ENCODE measurements at places on chromosomes 12 and 14.

DNA sequence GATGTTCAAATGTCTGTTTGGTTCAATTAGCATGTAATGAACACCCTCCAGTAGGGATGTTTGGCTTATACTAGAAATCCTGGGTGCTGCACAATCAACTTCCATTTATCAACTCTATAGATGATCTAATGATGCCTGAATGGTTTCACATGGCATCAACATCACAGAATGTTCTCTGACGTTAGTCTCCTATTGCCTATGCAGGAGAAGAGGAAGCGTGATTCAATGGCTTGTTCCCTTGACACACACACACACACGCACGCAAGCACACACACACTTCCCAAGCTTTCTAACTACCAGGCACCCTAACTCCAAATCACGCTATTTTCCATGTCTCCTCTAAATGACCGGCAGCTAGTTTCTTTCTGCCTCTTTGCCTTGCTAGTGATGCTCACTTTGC, 49.3 kb downstream of the PKP2 start:
- no peak for DNase-seq

DNA sequence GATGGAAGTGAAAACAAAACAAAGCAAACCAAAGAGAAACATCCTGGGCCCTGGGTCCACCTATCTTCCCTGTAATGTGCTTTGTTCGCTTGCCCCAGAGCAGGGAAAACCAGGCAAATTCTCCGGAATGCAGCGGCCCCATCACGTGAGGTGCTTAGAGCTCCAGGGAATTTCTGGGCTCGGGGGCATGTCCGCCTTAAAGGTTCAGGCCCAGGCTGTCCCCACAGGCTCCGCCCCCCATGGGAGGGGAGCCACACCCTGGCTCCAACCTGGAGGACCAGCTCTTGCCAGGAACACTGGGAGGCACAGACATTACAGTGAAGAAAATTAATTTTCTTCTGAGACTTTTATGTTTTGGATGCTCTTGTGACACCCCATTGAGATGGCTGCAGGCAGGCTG, 69.9 kb downstream of the RBM19 start:
- no peak for DNase-seq

DNA sequence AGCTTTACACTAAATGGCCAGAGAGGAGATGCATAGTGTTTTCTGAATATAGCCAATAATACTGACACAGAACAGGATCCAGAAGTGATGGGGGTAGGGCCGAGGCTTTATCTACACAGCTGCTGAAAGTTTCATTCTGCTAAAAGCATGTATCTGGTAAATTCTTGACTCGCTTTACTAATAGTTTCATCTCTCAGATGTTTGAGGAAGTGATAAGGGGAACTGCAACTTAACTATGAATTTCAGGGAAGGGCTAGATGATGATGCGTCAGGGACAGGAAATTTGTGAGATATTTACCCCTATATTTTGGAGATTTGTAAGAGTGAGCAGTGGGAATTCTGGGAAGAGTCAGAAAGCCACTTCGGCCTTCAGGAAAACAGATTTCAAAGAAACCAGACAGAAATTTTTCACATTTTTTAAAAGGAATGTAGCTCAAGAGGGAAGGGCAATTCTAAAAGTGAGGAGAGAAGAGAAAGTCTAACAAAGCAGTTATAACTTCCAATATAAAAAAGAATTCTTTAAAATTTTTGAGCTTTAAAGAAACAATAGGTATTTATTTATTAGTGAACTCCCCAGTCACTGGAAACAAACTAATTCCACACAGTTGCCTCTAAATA, 243.1 kb downstream of the BCAT1 start:
- DNase-seq = no peak

DNA sequence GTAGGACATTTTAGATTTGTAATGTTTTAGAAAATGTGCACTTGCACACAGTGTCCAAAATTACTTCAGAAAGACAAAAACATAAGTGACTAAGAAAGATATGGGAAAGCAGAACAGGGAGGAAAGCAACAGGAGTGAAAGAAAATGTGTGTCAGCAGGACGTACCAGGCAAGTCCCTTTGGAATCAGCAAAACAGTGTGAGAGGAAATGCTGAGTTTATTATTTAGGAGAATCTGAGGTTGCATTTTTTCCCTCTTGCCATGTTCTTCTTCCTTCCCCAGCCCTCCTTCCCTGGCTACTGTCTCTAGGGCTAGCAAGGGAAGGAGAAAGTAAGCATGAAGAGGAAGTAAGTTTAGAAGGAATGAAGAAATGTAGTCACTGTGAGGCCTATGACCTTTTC, 67.7 kb upstream of the CD163 start:
- DNase-seq = no peak

GRCh38 chr12:54562750-54563356, 13.5 kb downstream of the PDE1B start:
- no peak for DNase-seq

DNA sequence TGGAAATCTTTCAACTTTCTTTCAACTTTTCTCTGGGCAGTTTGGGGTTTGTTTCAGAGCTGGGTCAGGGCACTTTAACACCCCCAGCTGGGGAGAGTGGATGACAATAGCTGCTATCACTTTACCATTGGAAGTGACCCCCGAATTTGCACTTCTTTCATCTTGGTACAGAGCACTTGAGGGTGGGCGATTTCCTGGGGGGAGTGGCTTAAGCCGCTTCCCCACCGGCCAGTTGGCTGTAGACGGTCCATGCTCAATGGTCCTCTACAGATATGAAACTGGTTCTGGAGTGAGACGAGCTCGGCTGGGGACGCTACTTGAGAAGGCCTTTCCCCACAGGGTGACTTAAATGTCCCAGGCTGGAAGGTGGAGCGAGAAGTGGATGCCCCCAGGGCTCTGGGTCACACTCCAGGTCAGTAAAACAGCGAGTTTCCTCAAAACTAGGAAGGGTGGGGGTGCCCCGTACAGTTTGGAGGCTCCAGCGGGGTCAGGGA, at the start of gene VRTN:
Gene VRTN (plus strand): TSS at position 231 of the 494 bp plus-strand sequence. CDS start 8,313 bp downstream, outside the sequence.
- no peak for DNase-seq

GRCh38 chr14:88168498-88169165, 154.4 kb downstream of the KCNK10 start:
- peak; percentile 22 for DNase-seq

DNA sequence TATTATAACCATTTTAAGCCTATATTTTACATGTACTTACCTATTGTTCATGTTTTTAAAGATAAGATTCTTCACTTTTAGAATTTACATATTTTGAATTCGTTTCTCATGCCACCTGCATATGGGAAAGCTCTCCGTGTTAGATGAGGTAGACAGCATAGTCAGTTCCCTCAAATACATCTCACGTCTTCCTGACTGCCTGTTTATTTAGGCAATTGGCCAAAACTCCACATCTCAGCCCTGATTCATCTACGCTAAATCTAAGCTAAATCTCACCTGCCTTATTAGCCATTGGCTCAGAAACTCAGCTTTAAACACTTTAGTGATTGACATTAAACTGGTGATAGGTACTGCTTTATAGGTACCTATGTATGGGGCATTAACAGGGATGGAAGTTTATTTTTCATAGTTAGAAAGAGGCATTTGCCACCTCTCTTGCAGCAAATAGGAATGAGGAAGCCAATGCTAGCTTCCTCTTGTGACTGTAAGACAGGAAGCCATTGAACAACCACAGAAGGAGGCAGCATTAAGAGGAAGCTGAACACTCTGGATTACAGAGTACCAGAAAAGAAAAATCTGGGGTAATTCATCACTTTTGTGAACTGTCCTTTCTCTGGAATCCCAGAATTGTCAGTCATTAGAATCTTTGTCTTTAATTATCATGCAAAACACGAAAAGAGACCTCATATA, 111.9 kb downstream of the LRFN5 start:
- no peak for DNase-seq

DNA sequence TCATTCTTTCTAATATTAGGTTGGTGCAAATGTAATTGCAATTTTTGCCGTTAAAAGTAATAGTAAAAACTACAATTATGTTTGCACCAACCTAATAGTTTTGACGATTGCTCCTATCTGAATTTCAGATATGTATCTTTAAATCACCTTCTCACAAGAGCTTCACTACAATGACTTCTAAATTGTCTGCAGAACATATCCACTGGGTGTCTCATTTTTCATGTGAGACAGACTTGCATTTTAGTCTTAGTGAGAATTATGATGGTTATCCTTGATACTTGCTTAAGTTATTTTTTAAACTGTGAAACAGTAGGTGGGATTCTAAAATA, 84.6 kb downstream of the ITPR2 start:
- DNase-seq = no peak

DNA sequence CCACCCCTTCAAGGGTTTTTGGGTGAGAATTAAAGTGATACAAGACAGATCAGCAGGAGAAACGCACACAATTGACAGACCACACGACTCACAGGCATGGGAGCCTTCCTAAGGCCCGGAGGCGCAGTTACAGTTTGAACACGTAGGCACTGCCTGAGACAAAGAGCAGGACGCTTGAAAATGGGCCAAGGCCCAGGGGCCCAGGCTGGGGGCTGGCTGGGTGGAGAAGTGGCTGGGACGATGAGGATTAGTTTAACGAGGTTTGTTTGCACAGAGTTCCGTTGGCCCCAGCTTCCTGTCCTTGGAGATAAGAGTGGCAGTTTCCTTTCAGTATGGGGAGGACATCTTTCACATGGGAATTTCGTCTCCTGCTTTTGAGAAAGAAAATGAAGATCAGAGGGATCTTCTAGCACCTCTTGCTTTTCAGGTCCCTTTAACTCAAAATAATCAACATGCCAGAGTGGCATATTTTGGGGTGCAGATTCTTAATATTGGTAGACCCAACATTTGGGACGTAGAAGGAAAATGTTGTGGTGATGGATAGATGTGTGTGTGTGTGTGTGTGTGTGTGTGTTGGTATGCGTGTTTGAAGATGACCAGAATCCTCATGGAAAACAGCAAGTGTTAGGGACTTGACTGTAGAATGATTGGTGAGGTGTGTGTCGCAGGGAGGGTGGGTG, 44.6 kb downstream of the DLK1 start:
- DNase-seq = no peak

DNA sequence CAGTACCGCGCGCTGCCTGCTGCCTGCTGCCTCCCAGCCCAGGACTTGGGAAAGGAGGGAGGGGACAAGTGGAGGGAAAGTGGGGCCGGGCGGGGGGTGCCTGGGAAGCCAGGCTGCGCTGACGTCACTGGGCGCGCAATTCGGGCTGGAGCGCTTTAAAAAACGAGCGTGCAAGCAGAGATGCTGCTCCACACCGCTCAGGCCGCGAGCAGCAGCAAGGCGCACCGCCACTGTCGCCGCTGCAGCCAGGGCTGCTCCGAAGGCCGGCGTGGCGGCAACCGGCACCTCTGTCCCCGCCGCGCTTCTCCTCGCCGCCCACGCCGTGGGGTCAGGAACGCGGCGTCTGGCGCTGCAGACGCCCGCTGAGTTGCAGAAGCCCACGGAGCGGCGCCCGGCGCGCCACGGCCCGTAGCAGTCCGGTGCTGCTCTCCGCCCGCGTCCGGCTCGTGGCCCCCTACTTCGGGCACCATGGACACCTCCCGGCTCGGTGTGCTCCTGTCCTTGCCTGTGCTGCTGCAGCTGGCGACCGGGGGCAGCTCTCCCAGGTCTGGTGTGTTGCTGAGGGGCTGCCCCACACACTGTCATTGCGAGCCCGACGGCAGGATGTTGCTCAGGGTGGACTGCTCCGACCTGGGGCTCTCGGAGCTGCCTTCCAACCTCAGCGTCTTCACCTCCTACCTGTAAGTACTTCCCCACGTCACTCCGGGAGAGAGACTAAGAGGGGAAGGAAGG, at the start of gene LGR5:
Gene LGR5 (plus strand): TSS at position 186 of the 732 bp plus-strand sequence. CDS start 283 bp downstream, at position 469.
- peak; percentile 80 for DNase-seq

GRCh38 chr14:61322799-61323290, 1.5 kb downstream of the PRKCH start:
- no peak for DNase-seq

DNA sequence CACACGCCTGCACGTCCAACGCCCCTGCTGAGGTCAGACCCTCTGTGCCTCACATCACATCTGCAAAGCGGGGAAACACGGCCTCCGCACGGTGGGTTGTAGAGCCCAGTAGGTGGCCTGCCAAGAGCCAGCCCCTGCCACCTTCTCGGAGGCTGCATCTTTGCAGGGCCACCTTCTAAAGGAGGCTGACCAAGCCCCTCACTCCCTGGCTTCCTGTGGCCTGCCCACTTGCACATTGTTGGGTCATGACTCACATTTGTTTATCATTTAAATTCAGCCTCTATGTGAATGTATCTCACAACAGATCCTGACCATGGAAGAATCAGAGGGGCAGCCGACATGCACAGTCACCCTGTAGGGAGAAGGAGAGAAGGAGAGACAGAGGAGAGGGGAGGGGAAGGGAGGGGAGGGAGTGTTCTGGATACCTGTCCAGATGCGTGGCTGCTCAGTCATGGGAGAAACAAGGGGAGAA, 319.5 kb upstream of the DIO3 start:
- DNase-seq = no peak

GRCh38 chr12:9869307-9870161, at the start of gene CLEC2B:
CLEC2B (minus strand) TSS chr12:9869354.
- DNase-seq = no peak

- DNase-seq = no peak
Measured at GRCh38 chr12:95185072-95185471, 32.2 kb downstream of the FGD6 start.

GRCh38 chr14:42047421-42048055, 440.9 kb downstream of the LRFN5 start:
- peak; percentile 46 for DNase-seq

DNA sequence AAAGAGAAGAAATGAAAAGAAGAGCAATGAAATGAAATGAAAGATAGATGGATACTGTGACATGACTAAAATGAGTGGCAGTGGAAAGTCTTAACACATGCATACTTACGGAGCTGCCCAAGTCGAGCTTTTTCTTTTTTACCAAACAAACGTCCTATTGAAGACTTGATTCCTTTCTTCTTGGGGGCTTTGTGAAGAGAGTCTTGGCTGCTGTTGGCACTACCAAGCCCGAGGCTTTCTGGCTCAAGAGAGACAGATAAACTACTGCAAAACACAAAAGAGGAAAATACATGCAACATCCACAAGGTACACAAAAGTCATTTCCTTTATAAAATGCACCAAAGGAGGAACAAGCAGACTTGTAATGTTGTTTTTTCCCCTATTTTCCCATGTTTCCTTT, 261.2 kb downstream of the ACSS3 start:
- no peak for DNase-seq

DNA sequence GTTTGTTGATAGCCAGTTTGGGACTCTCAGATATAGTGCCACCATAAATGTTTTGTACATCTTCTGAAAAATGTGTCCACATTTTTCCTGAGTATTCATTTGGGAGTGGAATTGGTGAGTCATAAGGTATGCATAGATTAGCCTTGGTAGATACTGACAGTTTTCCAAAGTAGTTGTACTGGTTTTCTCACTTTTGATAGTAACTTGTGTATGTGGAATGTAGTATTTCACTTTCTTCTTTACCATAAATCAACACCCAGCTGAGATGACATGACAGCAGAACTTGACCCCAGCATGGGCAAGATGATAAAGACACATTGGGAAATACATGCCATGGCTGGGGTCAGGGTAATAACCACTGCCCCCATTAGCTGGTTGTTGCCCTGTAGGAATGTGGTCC, 5.4 kb downstream of the FBXW8 start:
- DNase-seq = no peak

DNA sequence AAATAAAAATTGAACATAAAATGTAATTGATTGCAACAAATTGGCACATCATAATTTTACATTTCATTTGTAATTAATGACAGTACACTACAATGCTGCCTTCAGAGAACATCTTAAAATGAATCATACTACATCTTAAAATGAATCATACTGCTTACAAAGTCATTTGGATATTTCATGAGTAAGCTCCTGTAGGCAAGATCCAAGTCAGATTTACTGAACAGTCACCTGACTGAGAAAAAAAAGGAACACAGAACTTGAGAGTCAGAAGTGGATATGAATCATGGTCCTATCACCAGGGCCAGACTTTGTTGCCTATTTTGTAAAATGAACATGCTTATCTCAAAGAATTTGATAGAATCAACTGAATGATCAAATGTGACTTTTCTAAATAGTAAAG, 32.7 kb upstream of the FBLN5 start:
- no peak for DNase-seq
